ENCODE measurements at places on chromosomes 3 and 15.

DNA sequence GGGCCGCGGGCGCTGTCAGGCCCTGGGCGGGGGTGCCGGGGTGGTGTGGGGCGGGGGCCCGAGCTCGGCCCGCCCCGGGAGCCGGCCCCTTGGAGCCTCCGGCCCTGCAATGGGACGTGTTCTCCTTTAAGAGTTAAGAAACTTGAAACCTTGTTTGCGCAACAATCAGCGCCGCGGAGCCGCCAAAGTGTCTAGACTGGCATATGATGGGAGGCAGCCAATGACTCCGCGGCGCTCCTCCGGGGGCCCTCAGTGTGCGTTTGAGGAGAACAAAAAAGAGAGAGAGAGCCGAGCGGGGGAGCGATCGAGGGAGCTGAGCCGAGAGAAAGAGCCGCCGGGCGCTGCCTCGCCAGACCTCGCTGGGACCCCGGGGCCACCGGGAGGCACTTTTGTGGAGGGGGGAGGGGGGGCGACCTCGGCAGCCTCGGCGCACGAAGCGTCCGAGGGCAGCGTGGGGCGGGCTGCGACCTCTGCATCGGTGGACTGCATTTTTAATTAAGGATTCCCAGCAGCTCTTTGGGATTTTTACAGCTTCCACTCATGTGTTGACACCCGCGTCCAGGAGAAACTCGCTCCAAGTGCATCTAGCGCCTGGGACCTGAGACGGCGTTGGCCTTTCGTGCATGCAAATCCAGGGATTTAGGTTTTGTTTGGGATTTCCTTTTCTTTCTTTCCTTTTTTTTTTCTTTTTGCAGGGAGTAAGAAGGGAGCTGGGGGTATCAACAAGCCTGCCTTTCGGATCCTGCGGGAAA is at the start of gene SMAD6:
Gene SMAD6, plus strand, starts transcription at position 202 of the 752 bp plus-strand sequence. CDS start 1,023 bp downstream, outside the sequence.
- DNase-seq: peak; percentile 97

DNA sequence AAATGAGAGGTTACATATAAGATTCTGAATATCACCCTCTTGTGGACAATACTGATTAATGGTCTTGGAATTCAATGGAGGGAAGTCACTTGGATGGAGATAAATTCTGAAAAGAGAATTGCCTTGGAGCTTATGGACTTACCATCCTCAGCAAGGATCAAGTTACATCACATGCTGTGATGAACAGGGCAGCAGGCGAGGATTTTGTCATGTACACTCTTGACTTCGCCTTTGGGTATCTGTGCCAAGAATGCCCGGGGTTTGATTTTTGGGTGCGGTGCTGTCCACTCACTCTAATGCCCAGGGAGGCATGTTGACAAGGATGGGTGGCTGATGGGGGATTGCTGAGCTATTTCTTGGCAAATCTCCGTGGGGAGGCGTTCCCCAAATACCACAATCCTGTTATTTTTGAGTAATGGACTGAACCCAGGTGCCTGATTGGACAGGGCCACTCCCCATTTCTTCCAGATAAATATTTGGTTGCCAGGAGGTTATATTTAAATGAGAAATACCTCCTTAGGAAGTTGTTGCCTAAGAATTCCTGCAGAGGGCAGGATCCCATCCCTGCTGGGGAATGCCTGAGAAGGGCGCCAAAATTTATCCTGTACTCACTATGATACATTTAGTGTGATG is 96.3 kb downstream of the TPRG1 start:
- no peak for DNase-seq

- no peak for DNase-seq
These were observed 89.4 kb upstream of the C3orf80 start for GRCh38 chr3:160135851-160136250.

DNA sequence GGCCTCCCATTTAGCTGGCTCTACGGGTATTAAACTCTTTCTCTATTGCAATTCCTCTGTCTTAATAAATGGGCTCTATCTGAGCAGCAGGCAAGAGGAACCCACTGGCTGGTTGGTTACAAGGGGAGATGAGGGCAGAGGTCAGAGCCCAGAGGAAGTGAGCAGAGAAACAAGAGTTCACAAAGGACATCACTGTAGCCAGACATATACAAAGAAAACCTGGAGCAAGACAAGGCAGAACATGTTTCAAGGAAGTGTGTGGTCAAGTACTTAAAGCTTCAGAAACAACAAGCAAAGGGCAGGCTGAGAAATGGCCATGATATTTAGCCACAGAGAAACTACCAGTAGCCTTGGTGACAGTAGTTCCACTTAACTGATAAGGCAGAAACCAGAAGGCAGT is 24.3 kb downstream of the SUSD5 start:
- no peak for DNase-seq

- no peak for DNase-seq
These were observed 48.3 kb upstream of the CPNE4 start for GRCh38 chr3:132083159-132083558.

GRCh38 chr3:189790658-189791057 is 159.5 kb downstream of the TP63 start:
- no peak for DNase-seq

GRCh38 chr15:48924528-48925393 is 39.0 kb downstream of the SHC4 start:
- DNase-seq: peak; percentile 37

DNA sequence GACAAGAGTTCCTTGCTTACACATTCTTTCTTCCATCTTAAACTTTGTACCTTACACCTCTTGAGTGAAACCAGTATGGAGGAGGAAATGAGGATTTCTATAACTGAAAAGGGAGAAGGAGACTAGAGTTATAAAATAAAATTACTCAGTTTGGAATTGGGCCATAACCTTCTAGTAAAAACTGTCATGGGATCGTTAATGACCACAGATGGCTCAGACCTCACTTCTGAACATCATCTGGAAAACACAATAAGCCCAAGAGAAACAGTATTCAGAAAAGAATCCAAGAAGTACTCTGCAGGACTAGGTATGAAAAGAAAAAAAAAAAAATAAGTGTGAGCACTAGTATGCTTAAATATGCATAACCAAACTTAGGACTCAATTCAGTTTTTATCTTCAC is 12.1 kb downstream of the GAP43 start:
- DNase-seq: no peak

All from Jurkat, Clone E6-1 (cell line).